ENCODE measurements at places on chromosomes 4 and X. TPM values are rescaled to one million over a fixed set of nuclear protein-coding genes. Genes with fewer than 3 reads are reported as not detected.

DNA sequence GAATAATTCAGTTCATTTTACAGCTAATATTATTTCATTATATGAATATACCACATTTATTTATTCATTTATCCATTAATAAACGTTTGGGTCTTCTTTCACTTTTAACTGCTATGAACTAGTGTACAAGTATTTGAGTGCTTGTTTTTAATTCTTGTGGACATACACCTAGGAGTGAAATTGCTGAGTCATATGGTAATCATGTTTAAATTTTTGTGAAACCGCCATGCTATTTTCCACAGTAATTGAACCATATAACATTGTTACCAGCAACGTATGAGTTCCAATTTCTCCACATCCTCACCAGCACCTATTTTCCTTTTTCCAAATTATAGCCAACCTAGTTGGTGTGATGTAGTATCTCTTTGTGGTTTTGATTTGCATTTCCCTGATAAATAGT lies 388.2 kb downstream of the MAGEE1 start:
- DNase-seq: no peak

- no peak for DNase-seq
Observed at GRCh38 chr4:164312671-164313070, 441.3 kb upstream of the SMIM31 start.

- DNase-seq: no peak
Observed at GRCh38 chr4:106676173-106676921, 307.8 kb upstream of the GIMD1 start.

DNA sequence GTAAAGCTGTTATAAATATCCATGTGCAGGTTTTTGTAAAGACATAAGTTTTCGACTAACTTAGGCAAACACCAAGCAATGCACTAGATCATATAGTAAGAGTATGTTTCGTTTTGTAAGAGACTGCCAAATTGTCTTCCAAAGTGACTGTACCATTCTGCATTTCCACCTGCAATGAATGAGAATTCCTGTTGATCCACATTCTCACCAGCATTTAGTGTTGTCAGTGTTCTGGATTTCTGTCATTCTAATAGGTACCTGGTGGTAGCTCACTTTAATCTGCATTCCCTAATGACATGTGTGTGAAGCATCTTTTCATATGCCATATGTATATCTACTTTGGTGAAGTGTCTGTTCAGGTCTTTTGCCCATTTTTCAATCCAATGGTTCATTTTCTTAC lies 57.8 kb downstream of the SH3RF1 start:
- DNase-seq: no peak

Gene PAGE5
- total RNA-seq: not detected

GRCh38 chr4:165765053-165765452 lies 108.0 kb upstream of the TLL1 start:
- no peak for DNase-seq

GRCh38 chr4:60809486-60809800 lies 390.7 kb upstream of the ADGRL3 start:
- DNase-seq: no peak

DNA sequence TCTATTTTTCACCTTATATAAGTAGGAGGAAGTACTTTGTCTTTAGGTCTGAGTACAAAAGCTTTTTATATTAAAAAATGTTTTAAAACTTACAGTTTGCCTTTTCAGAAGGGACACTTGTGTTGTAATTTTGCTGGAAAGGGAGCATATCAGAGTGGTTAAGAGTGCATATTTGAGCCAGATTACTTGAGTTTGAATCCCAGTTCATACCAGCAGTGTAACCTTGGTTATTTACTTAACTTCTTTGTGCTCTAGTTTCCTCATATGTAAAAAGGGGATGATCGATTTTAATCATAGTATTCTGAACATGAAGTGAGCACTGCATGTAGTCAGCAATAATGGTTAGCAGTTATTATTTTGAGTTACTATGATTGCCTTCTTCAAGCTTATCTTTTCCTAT lies 78.3 kb upstream of the SLC4A4 start:
- DNase-seq: no peak

Gene CBR4
- total RNA-seq: 34.0 TPM

Gene GPC3
- total RNA-seq: 4.9 TPM

DNA sequence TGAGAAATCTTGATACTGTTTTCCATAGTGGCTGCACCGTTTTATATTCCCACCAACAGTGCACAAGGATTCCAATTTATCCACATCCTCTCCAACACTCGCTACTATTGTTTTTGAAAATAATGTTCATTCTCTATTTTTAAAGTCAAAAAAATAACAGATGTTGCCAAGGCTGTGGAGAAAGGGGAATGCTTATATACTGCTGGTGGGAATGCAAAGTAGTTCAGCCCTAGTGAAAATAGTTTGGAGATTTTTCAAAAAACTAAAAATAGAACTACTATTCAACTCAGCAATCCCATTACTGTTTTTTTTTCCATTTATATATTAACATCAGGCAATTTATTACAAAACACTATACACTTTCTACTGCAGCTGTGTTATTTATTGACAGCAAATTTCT lies 208.7 kb downstream of the CBLL2 start:
- no peak for DNase-seq

DNA sequence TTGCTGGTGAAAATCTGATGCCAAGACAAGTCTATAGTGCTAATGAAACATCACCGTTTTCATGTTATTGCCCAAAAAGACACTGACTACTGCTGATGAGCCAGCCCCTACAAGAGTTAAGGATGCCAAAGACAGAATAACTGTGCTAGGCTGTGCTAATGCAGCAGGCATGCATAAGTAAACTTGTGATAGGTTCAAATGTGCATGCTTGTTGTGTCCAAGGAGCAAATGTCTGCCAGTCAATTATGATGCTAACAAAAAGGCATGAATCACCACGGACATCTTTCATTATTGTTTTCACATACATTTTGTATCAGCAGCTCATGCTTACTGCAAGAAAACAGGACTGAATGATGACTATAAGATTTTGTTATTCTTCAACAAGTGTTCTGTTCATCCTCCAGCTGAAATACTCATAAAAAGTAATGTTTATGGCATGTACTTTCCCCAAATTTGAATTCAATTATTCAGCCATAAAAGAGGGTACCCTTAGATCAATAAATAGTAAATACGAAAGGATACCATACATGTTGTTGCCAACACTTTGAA lies 306.9 kb upstream of the ARSJ start:
- DNase-seq: no peak

DNA sequence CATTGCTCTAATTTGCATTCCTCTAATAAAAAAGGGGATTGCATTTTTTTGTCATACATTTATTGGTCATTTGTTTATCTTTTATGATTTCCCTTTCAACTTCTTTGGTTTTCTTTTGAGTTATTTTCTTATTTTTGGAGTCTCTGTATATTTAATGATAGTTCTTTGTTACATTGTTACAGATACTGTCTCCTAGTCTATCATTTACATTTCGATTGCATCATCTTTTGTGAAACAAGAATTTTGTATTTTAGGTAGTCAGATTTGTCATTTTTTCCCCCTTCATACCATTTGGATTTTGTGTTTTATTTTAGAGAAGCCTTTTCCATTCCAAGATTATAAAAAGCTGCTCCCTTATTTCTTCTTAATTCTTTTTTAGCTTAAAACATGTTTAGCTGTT lies 37.1 kb downstream of the SNX25 start:
- DNase-seq: no peak

Gene MAPK10
- 178 TPM for total RNA-seq

GRCh38 chrX:153401133-153401764 lies at the start of gene PNMA6E:
Gene PNMA6E, minus strand, starts transcription at chrX:153401350. Its CDS starts 2,501 bp downstream, at chrX:153398849.
- DNase-seq: no peak

Gene TRPC5OS
- not detected for total RNA-seq

All from ureter (tissue), 1 donor.